Stimulated activated CD8-positive, alpha-beta memory T cell treated with anti-CD3 and anti-CD28 coated beads, Interleukin-4, amount 100 ng/mL, for 1 hour (primary cell): ENCODE measurements at places on chromosomes 16 and 17.

GRCh38 chr17:7484067-7484918 lies at the start of gene POLR2A:
Gene POLR2A, plus strand, starts transcription at chr17:7484366.
- peak; percentile 97 for DNase-seq

DNA sequence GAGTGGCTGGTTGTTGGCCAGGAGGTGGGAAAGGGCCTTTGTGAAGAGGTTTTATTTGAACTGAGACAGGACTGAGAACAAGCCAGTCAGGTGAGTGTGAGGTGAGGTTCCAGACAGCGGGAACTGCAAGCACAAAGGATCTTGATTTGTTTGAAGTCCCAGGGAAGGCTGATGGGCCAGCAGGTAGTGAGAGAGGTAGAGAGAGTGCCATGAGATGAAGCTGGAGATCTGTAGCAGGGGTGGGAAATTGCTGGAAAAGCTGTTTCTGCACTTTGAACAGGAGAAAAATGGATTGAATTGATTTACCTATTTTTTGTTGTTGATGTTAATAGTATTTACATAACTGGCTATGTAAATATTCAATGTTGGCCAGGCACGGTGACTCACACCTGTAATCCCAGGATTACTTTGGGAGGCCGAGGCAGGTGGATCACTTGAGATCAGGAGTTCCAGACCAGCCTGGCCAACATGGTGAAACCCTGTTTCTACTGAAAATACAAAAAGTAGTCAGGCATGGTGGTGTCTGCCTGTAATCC lies 7.7 kb upstream of the DCTPP1 start:
- DNase-seq, result no peak

DNA sequence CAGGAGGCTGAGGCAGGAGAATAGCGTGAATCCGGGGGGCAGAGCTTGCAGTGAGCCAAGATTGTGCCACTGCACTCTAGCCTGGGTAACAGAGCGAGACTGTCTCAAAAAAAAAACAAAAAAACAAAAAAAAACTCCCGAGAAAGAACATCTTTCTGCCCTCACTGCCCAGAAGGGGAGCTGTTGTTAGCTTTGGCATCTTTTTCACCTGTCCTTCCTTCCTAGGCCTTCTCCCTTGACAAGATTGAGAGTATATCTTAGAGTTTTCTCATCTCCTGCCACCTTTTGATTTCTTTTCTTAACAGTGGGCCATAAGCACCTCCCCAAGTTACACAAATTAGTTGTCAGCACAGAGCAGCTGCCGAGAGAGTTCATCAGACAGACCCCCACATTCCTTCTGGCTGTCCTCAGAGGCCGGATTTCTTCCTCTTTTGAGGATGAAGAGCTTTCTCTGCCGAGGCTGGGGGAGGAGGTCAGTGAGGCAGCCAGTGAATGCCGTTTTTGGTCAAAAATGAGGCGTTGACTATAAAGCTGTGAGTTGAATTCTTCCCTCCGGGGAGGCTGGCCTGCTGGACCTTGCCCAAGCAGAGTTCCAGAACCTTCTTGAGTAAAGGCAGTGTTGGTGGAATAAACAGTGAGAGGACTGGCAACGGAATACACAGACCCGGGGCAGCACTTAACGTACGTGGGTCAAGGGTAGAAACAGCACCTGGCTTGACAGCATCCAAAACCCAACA lies 127.0 kb downstream of the ABCC6 start:
- no peak for DNase-seq

DNA sequence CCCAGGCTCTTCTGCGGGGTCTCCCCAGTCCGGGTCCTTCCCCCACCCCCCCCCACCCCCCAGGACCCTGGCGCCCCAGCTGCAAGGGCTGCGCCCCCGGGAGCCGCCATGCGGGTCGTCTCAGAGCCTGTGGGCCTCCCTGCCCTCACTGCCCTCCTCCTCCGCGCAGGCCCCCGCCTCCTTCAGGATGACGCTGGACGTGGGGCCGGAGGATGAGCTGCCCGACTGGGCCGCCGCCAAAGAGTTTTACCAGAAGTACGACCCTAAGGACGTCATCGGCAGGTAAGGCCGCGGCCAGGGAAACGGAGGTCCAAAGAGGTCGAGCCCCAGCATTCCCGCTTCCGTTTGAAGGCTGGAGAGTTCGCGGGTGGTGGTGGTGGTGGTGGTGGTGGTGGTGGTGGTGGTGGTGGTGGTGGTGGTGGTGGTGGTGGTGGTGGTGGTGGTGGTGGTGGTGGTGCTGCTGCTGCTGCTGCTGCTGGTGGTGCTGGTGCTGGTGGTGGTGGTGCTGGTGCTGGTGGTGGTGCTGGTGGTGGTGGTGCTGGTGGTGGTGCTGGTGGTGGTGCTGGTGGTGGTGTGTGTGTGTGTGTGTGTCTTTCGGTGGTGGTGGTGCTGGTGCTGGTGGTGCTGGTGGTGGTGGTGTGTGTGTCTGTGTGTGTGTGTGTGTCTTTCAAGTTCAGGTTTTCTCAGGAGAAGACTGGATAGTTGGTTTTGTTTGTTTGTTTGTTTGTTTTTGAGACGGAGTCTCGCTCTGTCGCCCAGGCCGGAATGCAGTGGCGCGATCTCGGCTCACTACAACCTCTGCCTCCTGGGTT lies 615 bp downstream of the PHKG2 start:
- no peak for DNase-seq

- DNase-seq, result no peak
These were observed 10.9 kb downstream of the OGFOD1 start for GRCh38 chr16:56462064-56462796.
